ENCODE measurements at places on chromosomes 5 and 9. TPM values are rescaled to one million over a fixed set of nuclear protein-coding genes. Genes with fewer than 3 reads are reported as not detected.

PCDHGA9 gene
- total RNA-seq, result 8.0 TPM

ABHD17B gene
- 23.9 TPM for total RNA-seq

APBA1 gene
- total RNA-seq, result 21.0 TPM

EFNA5 gene
- total RNA-seq, result 5.8 TPM

ADGRD2 gene
- not detected for total RNA-seq

TSLP gene
- total RNA-seq, result 5.7 TPM

FRRS1L gene
- 0.50 TPM for total RNA-seq

BSPRY gene
- not detected for total RNA-seq

ANGPTL2 gene
- 184 TPM for total RNA-seq

OBP2B gene
- total RNA-seq, result not detected

FUT7 gene
- total RNA-seq, result not detected

FAM78A gene
- total RNA-seq, result 0.29 TPM

ANKRD34B gene
- not detected for total RNA-seq

LCN12 gene
- total RNA-seq, result not detected

FOXD4L6 gene
- not detected for total RNA-seq

HTR4 gene
- not detected for total RNA-seq

C5orf22 gene
- total RNA-seq, result 22.4 TPM

FAM200C gene
- 6.0 TPM for total RNA-seq

SNCAIP gene
- 0.66 TPM for total RNA-seq

FABP6 gene
- not detected for total RNA-seq

HDAC3 gene
- total RNA-seq, result 67.6 TPM

DENND4C gene
- 96.6 TPM for total RNA-seq

Measured in smooth muscle cell of trachea (primary cell).